Thymus (tissue), 14 donors: ENCODE measurements at places on chromosomes 11 and 22.

DNA sequence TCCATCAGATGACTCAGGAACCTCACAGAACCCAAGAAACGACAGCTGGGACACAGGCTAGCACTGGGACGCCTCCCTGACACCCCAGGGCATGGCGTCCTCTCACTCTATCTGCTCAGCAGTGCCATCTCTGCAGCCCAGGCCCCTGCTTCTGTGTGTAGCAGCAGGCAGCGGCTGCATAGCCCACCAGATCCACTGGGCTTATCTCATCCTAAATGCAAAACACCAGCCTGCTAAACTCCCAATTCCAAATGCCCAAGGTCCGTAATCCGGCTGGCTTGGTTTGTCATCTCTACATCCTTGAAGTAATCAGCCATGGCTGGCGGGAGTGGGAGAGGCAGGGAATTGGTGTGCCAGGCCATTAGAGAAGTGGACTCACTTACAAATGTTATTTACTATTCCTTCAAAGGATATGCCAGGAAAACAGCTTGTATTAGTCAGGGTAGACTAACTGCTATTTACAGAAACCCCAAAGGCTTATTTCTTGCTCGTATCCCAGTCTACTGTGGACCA lies 30.7 kb downstream of the SPATA19 start:
- no peak for DNase-seq

DNA sequence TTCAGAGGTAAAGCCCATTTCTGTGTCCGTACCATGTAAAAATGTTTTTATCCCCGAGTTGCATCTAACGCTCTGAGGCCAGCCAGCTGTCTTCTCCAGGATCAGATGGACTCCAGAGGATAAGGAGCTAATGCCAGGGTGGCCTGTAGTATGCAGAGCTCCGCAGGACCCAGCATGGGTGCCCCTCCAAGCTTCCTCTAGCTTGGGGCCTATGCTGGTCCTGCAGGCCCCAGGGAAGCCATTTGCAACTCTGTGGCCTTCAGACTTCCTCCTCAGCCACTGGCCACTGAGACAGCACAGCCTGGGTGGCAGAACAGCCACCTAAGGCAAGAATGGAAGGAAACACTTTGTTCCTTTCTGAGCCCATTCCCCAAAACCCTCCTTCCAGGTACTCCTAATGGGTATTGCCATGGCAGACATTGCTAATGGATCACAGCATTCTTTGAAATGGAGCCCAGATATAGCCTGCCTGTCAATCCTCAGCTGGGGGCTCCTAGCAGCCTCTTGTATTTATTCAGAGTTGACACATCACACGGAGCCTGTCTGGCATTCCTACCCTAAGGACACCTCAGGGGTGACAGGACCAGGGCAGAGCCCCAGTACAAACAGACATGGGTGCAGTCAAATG lies 4.7 kb downstream of the ADA2 start:
- DNase-seq, result no peak

DNA sequence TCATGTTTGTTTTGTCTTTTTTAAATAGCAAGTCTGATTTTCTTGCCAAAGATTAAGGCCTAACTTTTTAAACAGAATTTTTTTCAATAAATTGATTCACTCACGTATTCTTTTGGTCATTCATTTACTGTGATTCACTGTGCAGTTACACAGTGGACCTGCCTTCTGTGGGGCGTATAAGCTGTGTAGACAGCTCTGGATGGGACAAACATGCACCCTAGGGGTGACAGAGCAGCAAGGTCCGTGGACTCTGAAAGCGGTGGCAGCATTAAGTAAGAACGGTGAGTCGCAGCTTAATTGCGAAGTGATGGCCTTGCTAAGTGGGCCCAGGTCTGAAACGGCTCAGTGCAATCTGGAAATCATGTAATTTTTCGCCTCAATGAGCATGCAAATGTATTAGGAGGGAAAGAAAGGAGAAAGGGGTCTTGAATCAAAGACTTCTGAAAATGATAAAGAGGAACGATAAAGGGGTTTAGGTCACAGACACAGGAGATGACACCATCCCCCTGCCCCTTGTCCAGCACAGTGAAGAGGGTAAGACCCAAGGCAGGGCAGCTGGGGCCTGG lies 113.1 kb downstream of the SPATA19 start:
- no peak for DNase-seq

- DNase-seq, result peak; percentile 36
Measured at GRCh38 chr11:118530683-118531596, at the start of gene TMEM25. TSS of gene TMEM25 (plus strand) at chr11:118531192. CDS start at chr11:118531802, 610 bp downstream.

GRCh38 chr11:10125522-10126133 lies 168.4 kb downstream of the SBF2 start:
- DNase-seq, result no peak

DNA sequence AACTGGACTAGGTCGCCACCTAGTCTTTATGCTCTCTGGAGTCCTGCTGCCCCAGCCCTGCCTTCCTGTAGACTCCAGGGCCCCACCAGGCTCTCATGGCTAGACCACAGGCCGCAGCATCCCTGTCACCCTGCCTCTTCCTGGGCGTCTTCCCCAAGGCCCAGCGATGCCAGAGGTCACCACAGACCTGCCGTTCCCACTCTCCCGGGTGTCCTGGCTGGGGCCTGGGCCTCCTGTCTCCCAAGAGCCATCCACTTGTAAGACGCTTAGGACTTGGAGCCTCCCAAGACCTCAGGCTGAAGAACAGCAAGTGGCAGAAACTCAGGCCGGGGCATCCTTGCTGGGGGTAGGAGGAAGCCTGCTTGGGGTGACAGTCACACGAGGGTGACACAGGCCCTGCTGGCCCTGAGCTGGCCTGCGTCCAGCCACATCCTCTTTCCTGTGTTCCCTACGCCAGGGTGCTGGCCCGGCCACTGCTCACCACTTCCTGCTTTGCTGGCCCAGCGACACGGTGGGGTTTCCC lies 2.0 kb upstream of the TCIRG1 start:
- no peak for DNase-seq

GRCh38 chr11:95119361-95120060 lies 29.9 kb downstream of the ENDOD1 start:
- no peak for DNase-seq

DNA sequence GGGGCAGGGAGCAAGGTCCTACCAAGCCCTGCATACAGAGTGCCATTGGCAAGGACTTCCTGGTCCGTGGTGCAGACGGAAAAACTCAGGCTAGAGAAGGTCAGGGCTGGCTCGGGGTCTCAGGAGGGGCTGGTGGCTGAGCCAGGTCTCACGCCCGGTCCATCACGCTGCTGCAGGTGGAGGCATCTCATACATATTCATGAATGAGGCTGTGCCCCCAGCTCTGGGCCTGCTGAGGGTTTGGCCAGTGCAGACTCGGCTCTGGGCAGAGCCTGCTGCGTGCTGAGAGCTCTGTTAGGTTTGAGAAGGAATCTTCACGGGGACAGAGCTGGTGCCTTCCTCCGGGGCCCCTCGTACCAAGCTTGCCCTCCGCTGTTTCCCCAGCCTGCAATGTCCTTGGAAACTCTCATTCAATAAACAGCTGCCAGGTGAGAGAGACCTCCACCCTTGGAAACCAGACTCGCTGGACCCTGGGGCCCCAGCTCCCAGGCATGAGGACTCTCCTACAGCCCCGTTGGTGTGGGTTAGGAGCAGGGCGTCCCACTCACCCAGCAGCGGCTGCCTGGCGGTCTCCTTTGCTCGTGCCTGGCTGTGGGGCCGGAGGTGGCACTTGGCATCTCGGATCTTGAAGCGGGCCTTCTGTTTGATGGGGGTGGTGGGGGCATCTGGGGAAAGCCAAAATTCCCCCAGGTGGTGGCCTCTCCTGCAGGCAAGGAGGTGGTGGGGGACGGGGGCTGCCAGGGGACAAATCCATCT lies 33.9 kb upstream of the TTLL12 start:
- no peak for DNase-seq

- no peak for DNase-seq
Measured at GRCh38 chr11:77669848-77670511, 32.4 kb upstream of the CLNS1A start.

DNA sequence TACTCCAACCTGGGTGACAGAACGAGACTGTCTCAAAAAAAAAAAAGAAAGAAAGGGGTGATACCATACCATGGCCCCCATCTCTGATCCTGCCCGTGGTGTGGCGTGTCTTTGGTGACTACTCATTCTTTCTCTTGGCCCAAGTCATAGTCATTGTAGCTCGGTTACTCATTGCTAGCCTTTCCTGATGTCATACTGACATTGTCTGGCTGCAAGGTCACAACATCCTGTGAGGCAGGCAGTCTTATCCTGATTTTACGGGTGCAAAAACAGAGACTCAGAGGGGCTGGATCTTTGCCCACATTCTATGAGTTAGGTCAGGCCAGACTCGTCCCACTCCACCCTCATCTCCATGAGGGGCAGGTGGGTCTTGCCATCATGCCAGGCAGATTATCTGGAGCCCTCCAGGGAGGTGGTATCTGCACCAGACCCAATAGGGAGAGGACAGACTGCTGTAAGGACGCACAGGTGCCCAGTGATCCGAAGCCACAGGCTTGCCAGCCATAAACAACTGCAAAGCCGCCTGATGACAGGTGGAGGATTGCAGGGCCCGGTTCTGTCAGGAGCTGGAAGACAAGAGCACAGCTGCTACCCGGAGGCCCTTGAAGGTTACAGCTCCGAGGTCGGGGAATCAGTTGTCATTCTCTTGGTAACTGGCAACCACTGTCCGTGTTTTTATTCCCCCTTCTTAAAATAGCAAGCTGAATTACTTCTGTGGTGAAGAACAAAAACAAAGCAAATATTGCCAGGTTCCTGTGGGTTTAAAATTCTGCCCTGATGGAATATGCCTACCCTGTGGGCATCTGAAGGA lies 13.8 kb downstream of the TOM1 start:
- DNase-seq, result peak; percentile 54

GRCh38 chr11:116829525-116830183 lies at the start of gene APOC3:
TSS of gene APOC3 (plus strand) at chr11:116829907. CDS start at chr11:116830583, 676 bp downstream.
- DNase-seq, result no peak

DNA sequence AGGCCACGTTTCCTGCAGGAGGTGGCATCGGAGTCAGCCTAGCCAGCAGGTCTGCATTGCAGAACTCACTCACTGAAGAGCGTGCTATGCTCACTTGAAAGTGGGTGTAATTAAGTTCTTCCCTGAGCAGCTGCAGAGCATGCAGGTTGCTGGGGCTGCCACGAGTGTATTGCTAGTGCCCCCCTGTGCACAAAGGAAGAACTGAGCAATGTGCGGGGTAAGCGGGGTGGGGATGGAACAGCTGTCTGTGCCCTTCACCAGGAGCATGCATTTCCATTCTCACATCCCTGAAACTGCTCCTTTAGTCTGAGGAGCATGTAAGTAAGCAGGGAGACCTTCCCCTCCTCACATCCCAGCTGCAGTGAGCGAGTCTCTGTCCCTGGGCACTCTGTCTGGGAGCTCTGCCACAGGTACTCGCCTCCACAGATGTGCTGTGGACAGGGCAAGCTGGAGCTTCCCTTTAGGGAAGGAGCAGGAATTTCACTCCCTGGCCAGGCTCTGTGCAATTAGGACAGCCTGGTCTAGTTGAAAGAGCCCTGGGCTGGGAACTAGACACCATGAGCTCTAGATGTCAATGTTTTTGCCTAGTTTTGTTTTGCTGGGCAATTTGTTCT lies 1031.8 kb downstream of the NTM start:
- DNase-seq, result no peak

DNA sequence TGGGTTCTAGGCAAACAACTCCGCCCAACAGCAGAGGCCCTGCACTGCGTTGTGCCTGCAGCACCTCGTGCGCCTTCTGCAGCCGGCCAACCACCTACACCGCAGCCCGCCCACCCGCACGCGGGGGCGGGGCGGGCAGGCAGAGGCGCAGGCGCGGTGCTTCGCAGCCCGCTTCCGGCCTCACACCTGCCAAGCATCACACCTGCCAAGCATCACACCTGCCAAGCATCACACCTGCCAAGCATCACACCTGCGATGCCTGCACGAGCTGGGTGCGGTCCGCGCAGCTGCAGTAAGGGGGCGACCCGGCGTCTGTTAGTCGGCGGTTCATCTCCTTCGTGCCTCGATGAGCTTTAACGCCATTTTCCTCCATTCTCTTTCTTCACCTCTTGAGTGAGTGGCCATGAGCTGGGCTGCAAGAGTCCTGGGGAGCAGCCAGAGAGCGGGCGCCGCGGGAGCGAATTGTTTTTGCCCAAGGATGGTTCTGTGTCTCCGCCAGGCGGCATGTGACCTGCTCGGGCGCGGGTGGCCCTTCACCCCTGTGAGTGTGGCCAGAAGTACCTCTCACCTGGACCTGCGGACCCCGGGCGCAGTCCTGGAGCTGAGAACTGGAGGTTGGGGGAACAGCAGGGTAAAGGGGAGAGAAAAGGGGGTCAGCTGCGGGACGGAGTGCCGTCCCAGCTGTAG lies at the start of gene LDHAL6A:
LDHAL6A (plus strand) TSS at position 171 of the 687 bp plus-strand sequence. CDS start 825 bp downstream, outside the sequence.
- DNase-seq, result no peak

GRCh38 chr11:130651066-130651855 lies 202.8 kb downstream of the ADAMTS15 start:
- DNase-seq, result no peak

DNA sequence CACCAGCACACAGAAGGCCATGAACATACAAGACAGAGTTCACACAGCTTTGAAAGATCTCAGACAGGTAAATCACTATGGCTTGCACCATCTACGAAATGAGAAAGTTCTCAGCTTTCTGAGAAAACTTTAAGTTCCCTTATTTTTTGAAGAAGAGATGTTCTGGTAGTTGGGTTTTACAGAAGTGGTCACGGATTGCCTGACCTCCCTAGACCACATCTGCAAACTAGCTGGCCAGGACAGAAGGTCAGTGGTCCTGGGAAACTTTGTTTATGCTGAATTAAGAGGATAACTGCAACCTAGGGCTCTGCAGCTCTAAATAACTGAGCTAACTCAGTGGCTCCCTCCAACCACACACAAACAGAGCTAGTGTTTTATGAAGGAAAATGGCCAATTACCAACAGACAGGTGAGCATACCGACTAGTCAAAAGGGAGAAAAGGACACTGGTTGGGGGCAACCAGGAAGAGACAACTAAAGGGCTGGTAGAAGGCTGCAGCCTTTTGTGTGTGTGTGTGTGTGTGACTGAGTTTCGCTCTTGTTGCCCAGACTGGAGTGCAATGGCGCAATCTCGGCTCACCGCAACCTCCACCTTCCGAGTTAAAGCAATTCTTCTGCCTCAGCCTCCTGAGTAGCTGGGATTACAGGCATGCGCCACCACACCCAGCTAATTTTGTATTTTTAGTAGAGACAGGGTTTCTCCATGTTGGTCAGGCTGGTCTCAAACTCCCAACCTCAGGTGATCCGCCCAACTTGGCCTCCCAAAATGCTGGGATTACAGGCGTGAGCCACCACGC lies 8.5 kb upstream of the SCN2B start:
- no peak for DNase-seq

DNA sequence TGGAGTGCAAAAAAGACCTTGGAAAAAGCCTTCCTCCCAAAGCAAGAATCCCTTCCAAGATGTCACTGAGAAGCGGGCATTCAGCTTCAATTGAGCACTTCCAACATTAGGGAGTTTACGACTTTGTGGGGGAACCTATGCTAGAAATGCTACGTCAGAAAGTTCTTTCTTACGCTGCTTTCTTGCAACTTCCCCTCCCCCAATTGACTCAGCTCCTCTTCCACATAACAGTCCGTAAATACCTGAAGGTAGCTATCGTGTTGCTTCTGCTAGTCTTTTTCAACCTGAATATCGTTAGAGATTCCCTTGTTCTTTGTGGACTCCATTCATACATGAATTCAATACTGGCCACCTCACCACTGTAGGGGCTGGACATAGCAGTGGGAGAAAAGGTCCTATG lies 47.0 kb downstream of the VSIG10L2 start:
- no peak for DNase-seq

- DNase-seq, result no peak
Measured at GRCh38 chr11:97574976-97575665, 1185.3 kb downstream of the JRKL start.
